ENCODE measurements at places on chromosomes 2 and 18.

GRCh38 chr18:12318334-12318697 is 10.3 kb downstream of the TUBB6 start:
- DNase-seq: no peak

GRCh38 chr2:16840496-16841172 is 175.0 kb upstream of the CYRIA start:
- DNase-seq: no peak

- no peak for DNase-seq
Observed at GRCh38 chr2:50049267-50049666, 895.0 kb upstream of the FSHR start.

GRCh38 chr2:114022360-114023085 is 132.6 kb downstream of the ACTR3 start:
- DNase-seq: no peak

- DNase-seq: no peak
Observed at GRCh38 chr2:149507974-149508373, 79.6 kb downstream of the MMADHC start.

DNA sequence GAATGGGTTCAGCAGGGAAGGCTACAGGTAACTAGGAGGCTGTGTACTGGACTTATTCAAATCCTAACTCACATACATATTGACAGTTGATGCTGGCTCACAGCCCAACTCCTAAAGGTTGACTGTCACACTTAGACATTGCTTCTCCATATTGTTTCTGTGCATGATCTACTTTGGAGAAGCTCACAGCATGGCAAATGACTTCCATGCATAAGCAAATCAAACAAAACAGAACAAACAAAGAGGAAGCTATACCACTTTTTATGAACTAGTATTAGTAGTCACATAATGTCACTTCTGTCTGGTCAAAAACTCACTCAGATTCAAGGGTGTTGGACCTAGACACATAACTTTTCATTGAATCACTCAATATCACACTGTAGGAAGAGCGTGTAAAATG is 43.8 kb upstream of the CDH19 start:
- DNase-seq: no peak

DNA sequence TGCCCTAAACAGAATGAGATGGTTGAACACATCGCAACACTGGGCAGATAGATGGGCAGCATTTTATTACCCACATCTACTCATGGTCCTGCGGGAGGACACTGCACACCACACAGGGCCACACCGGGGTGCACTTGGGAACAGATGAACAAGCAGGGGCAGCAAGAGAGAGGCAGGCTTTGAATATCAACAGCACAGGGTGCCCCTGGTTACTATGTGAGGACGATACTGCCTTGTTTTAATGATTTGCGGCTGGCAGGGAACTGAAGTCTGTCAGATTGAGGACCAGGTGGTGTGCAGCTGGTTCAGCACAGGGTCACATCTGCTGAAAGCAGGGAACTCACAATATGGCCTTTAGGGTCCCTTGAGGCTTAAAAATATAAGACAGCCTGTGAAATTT is 195.7 kb downstream of the PIEZO2 start:
- no peak for DNase-seq

DNA sequence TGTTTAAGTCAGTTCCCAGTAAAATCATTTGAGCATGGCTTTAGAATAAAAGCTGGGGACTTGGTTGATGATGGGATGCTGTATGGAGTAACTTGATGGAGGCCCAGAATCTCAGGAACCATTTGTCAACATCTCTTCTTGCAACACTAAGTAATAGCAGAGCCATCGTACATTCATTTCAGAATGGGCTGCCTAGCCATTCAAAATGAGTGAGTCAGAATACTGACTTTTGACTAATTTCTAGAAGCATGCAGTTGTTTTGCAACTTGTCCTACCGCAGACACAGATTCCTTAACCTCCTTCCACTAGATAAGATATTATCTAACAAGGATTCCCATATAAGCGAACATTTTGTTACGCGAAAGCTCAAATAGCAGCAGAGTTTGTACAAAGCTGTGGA is 229.5 kb downstream of the CNTNAP5 start:
- no peak for DNase-seq

- no peak for DNase-seq
Observed at GRCh38 chr2:29787473-29788465, 133.6 kb downstream of the ALK start.

DNA sequence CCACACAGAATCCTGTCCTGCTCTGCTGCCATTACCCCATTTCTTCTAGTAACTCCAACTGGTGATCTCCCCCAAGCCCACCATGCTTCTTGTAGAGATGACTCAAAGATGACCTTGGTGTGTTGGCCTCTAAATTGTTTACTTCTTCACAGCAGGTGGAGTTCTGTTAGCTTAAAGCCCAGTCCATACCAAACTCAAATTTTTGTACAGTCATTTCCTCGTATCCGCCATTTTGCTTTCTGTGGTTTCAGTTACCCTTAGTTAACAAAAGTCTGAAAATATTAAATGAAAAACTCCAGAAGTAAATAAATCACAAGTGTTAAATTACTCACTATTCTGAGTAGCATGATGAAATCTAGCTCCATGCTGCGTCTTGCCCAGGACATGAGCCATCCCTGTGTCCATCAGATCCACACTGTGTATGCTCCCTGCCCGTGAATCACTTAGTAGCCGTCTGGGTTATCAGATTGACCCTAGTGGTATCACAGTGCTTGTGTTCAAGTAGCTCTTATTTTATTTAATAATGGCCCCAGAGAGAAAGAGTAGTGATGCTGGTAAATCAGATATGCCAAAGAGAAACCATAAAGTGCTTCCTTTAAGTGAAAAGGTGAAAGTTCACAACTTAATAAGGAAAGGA is 133.3 kb upstream of the NOL4 start:
- no peak for DNase-seq

- no peak for DNase-seq
Observed at GRCh38 chr2:145186303-145186702, 666.4 kb upstream of the ZEB2 start.

DNA sequence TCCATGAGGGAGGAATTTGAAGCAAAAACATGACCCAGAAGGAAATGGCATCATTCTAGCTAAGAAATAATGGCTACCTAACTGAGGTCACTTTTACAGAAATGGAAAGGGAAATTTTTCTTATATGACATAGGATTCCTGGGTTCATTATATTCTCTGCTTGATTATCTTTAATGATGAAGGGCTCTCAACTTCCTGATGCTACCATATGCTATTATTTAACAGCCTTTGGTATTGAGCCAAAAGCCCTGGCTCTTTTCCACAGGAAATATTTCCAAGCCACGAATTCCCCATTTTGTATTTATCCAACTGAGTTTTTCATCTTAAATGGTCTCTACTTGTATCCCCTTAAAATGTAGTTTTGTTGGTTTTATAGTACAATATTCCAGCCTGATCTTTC is 63.2 kb upstream of the NPAS2 start:
- no peak for DNase-seq

DNA sequence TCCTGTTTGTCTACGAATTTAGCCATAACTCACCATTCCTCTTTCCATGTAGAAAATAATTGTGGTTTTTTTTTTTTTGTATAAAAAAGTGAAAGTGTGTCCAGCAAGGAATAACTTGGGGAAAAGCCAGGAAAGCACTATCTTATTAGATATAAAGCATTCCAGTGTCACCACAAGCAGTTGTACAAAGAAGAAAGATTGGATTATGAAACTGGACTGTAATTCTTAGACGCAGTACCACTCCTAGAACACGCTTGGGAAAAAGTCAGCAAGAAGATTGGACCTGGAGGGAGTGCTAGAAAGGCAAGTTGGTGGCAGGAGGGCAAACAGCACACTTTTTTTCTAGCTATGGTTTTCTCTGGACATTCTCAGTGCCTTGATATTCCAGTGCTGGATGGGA is 186.7 kb downstream of the PARD3B start:
- DNase-seq: no peak

GRCh38 chr2:203580844-203581243 is 45.7 kb upstream of the RAPH1 start:
- no peak for DNase-seq

DNA sequence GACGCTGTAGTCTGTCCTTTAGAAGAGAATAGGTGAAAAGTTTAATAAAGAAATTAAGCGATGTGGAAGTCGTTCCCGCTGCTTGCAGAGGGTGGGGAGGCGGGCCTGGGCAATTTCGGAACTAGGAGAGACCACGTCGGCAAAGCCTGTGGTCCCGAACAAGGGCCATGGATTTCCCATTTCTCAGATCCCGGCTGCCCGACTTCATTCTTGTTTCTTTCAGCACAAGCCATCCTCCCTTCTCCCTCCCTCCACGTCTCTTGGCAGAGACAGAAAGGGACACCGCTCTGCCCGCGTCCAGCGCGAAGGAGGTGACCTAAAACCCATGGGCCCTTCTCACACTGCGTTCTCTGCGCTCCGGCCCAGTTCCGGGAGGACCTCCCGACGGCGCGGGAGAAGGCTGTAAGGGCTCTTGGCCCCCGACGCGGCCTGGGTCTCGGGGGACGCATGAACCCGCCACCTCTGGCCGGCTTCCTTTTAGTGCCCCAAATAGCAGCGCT is 2.2 kb upstream of the BCL2L11 start:
- DNase-seq: no peak

DNA sequence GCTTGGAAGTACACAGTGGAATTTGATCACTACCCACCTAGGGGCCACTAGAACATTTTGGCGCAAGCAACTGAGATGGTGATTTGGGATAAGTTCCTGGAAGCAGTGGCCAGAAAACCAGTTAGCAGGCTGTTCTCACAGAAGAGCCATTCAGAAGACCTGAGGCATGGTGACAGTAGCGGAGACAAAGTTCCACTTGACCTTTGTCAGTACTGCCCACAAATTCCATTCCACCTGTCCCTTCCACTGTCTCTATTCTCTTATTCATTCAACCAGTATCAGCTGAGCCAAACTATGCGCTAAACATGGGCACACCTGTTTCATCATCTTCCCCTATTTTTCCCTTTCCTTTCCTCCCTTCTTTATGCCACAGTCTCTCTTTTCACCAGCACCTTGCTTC is 59.2 kb upstream of the PPP1CB start:
- DNase-seq: no peak

DNA sequence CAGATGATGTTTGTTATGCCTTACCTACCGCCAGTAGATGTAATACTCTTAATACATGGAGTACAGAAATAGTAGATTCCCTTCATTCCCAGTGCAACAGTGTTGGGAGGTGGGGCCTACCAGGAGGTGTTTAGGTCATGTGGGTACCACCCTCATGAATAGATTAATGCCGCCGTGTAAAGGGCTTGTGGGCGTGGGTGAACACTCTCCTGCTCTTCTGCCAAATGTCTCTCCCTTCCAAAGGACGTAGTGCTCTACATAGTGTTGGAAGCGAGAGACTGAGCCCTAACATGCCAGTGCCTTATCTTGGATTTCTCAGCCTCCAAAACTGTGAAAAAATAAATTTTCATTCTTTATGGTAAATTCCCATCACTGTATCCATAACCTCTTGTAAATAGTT is 30.1 kb downstream of the PLEKHA3 start:
- no peak for DNase-seq

DNA sequence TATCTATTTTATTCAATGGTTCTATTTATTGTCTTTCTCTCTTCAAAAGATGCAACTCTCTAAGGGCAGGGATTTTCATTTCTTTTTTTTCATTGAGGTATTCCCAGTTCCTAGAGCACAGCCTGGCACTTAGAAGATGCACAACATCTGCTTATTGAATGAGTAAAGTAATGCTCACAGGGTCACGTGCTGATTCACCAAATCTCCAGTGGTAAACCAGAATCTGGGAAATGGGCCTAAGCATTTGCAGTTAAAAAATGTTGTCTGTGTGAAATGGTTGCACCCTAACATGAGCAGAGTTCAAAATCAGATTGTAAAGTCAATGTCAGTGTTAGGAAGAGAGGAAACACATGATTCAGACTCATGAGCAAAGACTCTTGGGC is 15.8 kb downstream of the SLC8A1 start:
- DNase-seq: no peak

GRCh38 chr2:29053223-29053622 is 21.1 kb downstream of the PCARE start:
- no peak for DNase-seq

- DNase-seq: no peak
Observed at GRCh38 chr2:20496076-20496872, 49.4 kb downstream of the RHOB start.

DNA sequence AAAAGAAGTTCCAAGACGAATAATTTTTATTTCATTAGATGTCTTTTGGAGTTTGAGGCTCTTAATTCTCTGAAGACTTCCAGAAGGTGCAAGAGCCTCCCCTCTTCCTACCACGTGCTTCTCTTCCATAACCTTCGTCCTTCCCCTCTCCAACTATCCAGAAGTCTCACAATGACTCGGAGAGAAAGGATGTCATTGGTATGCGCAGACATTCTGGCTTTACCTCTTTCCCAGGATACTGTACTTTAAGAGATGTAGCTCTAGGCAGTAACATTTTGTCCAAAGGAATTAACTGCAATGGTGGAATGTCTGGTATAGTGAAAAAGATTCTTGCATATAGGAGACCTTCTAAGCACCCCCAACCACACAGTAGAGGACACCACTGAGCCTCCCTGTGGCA is 249.0 kb upstream of the OSR1 start:
- DNase-seq: no peak

GRCh38 chr2:161424891-161425727 is 9.0 kb downstream of the TBR1 start:
- DNase-seq: no peak

GRCh38 chr2:1773883-1774282 is 29.6 kb upstream of the PXDN start:
- DNase-seq: no peak

All from naive thymus-derived CD8-positive, alpha-beta T cell (primary cell).